ENCODE measurements at places on chromosomes 1 and 21.

DNA sequence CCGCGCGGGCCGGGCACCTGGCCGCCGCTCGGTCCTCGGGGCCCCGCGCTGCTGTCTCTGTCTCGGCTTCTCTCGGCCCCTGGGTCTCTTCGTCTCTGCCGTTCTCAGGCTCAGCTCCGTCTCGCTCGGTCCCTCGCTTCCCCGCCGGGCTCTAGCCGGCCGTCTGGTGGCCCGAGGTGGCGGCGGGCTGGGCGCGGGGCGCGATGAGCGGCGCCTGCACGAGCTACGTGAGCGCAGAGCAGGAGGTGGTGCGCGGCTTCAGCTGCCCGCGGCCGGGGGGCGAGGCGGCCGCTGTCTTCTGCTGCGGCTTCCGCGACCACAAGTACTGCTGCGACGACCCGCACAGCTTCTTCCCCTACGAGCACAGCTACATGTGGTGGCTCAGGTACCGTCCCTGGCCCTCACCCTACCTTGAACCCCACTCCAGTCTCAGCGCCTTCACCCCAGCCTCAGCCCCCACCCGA, 355 bp downstream of the SHISAL2A start:
- DNase-seq = peak; percentile 23

GRCh38 chr1:30748699-30749401, 8.7 kb downstream of the LAPTM5 start:
- DNase-seq = no peak

- no peak for DNase-seq
Observed at GRCh38 chr21:43851593-43851992, 13.4 kb upstream of the AGPAT3 start.

GRCh38 chr1:172351754-172352161, 68.7 kb upstream of the C1orf105 start:
- no peak for DNase-seq

DNA sequence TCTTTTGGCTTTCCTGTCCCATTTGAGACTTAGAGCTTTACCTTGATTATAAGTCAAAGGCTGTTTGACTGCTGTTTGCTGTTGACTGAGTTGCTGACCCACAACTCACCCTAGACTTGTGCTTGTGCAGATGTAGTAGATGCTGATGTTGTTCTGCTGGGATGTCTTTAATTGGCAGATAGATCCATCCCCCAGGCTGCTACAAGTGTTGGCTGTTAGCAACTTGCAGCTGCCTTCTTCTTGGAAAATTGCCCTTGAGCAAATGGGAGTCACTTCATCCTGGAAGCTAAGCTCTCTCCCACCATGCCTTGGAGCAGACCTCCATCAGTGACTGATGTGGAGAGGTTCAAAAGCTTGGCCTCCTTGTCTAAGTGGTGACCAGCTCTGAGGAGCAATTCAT, 139.3 kb upstream of the KIAA0040 start:
- no peak for DNase-seq

DNA sequence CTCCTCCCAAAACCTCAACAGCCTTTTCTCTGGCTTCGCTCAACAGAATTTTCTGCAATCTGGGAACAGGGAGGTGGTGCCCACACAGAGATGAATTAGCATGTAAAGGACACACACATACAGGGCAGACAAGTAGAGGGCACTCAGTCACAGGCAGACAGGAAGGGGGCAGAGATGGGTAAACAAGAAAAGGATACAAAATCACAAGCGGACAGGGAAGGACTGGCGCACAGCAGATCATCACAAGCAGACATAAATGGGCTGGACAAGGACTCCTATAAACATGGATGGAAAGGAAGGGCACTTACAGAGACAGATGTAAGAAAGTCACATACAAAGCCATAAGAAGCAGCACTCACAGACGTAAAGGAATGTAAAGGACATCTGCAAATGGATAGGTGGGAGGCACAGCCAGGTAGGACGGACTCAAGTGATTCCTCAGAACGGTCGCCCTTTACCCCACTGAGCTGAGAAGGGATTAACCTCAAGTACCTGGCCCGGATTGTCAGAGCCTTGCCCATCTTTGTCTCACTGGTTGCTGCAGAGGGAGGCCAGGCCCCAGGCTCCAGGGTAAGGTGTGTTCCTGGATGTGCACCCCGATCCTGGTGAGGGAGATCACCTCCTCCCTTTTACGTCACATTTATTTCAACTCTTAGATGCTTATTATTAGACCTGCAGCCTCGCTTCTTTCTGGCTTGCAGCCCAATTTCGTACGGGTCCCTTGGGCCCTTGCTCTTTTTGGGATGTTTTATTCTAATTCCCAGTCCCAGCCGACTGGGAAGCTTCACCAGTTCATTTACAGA, 836 bp upstream of the PRCC start:
- no peak for DNase-seq

DNA sequence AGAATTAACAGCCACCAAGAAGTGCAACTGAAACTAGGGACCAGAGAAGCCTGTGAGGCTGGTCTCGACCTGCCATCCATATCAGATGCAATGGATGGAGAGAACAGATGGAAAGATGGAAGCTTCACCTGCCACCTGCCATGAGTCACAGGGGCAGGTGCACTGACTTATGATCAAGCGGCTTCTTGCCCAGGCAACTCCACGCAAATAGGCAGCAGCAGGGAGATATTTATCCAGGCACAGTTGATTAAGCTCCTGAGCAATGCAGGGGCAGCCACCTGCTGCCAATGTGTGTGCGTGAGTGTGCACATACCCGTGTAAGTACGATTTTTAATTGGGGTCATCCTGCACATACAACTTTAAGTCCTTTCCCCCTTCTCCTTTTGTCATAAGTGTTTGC, 174.2 kb downstream of the PTPRU start:
- DNase-seq = no peak

GRCh38 chr1:239817276-239817675, 274.4 kb upstream of the FMN2 start:
- DNase-seq = no peak

DNA sequence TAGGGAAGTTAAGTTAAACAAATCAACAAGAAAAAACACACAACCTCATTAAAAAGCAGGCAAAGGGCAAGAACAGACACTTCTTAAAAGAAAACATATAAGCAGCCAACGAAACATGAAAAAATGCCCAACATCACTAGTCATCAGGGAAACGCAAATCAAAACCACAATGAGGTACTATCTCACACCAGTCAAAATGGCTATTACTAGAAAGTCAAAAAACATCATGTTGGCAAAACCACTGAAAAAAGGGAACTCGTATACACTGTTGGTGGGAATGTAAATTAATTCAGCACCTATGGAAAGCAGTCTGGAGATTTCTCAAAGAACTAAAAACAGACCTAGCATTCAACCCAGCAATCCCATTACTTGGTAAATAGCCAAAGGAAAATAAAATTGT, 51.1 kb downstream of the HSF2BP start:
- peak; percentile 19 for DNase-seq

DNA sequence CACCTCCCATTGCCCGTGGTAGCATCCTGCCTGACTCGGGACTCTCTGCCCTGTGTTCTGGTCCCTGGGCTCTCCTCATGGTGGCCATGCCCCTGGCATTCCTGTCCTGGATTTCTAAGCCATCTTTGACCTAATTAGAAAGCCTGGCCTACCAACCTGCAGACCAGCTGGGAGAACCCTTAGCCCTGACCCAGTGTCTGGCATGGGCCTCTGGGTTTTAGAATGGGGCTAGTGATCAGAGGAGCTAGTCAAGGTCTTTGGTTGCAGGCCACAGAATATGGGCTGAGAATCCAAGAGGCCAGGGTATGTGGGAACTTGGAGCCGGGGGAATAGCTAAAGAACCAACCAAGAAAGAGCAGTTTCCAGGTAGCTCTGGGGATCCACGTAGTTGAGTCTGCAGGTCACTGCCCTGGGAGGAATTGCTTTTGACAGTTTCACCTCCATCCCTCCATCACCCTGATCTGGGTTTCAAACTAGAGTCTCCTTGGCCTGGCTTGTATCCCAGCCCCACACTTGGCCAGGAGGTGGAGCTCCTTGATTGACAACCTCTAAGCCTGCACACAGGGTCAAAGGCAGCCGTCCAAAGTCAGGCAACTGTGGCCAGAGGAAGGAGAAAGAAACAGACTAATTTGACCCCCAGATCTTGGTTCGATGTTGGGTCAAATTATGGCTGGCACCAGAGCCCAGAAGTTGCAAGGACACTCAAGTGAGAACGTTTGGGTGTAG, 54.7 kb upstream of the ABCG1 start:
- peak; percentile 33 for DNase-seq

- DNase-seq = no peak
Observed at GRCh38 chr1:223230161-223230881, 87.3 kb upstream of the TLR5 start.

DNA sequence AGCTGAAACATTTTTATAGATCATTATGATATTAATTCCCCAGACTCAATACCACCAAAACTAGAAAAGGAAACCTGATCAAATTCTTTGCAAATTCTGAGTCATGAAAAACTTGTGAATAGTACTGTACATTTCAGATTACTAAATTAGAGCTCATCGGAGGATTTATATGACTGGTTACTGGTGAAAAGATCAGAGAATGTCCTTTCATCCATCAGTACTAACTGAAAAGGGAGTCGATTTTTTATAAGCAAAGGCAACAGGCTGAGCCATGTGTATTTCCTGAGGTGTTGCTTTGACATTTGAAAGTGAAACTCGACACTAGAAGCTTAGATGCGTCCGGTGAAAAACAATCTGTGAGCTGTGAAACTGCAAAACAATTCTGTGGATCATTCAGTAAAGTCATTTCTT, 155.7 kb downstream of the TNFSF18 start:
- DNase-seq = no peak

DNA sequence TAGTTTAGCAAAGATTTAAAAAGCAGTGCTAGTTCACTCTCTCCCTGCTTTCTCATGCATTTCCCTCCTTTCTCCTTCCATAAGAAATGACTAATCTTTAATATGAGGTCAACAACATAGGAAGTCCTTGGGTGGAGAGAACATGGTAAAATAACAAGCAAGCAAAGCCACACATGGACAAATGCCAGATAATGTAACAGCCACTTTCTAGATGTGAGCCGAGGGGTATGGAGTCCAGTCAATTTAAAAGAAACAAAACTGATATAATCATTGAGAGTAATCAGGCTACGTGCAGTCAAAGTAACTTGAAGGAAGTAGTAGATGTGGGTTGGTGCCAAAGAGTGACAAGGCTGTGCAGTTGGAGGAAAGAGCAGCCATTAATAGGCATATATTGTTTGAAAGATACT, 69.6 kb downstream of the DUSP10 start:
- DNase-seq = no peak

DNA sequence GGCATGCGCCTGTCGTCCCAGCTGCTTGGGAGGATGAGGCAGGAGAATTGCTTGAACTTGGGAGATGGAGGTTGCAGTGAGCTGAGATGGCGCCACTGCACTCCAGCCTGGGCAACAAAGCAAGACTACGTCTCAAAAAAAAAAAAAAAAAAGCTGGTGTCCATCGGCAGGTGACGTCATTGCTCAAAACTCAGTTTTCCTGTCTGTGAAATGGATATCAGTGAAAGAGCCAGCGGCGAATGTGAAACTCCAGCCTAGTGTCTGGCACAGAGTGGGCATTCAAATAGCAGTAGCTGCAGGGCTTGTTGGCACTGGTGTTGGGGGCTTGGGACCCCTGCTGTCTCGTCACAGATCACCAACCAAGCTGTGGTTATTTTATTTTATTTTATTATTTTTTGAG, 75.8 kb downstream of the NKAIN1 start:
- no peak for DNase-seq

DNA sequence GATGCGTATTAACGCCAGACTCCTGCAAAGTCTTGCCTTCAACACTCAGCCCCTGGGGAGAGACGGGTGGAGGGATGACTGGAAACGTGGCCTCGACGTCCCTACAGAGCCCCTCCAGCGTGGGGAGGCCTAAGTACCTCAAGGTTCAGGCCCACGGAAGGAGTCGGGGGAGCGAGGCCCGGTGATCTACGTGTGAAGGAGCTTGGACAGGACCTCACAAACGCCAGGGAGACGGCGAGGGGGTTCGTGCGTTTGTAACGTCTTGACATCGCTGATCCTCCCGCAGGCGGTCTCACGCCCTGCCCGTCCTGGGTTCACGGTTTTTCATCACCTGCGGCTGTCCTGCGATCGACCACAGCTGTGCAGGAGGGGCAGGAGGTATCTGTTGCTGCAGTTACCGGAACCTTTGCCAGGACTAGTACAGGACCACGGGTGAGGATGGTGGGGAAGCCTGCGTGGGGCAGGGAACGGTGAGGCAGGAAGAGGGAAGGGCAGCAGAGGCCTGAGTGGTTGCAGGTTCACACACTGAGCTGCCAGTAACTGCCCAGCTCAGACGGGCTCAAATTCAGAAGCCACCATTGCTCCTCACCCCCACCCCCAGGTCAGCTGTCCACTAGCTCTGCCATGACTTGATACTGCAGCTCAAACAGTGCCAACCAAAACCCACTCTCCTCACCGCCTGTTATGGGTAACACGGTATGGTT, 889 bp upstream of the CCNL2 start:
- no peak for DNase-seq

GRCh38 chr1:58363585-58363984, 182.9 kb downstream of the OMA1 start:
- no peak for DNase-seq

DNA sequence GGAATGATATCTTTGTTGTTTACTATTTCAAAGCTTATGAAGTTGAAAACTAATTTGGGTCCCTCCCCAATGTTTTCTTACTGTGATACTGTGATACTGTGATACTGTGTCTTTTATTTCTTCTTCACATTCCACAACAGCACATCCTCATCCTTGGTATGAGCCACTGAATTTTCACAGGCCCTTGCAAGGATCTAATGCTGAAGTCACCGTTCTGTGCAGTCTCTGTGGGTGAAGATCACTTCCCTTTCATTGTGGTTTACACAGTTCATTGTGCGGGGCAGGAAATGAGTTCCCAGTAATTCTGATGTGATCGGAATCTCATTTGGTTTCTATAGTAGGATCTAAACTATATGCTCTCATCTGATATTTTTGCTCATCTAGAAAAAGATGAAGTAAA, 32.1 kb upstream of the PAXBP1 start:
- peak; percentile 58 for DNase-seq

DNA sequence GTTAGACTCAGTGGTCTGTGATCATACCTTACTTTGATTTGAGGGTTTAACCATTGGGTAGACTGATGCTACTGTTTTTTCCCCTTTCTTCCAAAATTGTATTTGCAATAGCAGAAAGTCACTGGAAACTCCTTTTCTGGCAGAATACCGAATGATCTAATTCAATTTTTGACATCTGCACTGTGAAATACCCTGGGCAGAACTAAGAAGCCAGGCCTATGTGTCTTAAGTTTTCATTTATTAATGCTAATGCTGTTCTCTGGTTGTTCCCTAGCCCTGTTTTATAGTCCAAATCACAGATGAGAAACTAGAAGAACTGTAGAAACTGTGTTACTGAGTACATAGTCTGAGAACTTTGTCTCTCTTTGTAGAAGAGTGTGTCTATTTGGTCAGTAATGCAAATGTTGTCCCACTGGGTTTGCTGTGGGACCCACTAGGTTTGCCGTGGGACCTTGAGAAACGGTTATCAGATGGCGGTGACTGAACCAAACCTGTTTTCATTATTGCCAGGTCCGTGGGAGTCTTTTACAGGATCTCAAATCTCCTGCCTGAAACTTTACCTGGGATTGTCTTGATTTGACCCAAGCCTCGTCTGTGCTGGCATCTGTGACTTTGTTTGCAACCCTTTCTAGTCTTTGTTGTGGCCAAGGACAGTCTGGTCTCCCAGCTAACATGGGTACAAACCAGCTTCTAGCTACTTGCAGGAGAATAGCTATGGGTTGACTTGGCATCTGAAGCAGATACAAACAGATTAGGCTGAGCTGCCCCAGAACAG, 41.4 kb downstream of the PEX14 start:
- DNase-seq = no peak

- DNase-seq = no peak
Observed at GRCh38 chr1:31038360-31038759, 27.2 kb downstream of the PUM1 start.

GRCh38 chr1:112496290-112496689, 12.5 kb upstream of the WNT2B start:
- DNase-seq = no peak

- DNase-seq = peak; percentile 68
Observed at GRCh38 chr21:44801468-44802395, at the start of gene UBE2G2. Gene UBE2G2 (minus strand): TSS chr21:44801820. CDS start chr21:44801748, 72 bp downstream.
